ENCODE measurements at places on chromosomes 4 and X.

GRCh38 chrX:133215017-133215416, 3.1 kb downstream of the TFDP3 start:
- no peak for DNase-seq

DNA sequence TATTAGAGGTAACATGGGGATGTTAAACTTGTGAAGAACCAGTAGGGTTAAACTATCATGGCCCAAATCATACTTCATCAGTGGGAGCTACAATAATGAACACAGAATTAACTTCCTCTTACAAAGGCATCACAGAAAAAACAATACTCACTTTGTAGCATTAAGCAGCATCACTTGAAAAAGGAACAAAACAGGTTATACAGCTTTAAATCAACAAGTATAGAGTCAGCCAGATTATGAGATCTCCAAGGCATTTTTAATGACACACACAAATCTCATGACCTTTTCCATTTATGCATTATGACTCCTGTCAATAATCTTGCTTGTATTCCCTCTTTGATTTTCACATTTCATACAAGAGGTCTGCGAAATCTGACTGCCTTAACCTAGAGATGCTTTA, 18.3 kb downstream of the FBXL5 start:
- no peak for DNase-seq

DNA sequence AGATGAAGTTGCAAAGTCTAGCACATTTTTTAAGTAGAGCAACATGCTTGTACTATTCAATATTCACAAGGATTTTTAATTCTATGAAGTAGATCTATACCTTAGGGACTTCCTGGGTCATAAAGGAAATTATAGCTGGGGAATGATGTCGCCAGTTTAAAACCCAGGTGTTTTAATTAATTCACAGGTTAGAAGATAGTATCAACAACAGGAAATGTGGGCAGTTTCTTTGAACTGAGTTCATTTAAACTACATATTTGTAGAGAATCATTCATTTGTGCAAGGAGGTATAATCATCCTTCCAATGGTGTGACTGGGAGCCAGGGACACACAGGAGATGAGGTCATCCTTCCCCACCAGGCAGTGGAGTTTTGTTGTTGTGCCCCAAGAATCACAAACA, 181.3 kb upstream of the KLF3 start:
- no peak for DNase-seq

DNA sequence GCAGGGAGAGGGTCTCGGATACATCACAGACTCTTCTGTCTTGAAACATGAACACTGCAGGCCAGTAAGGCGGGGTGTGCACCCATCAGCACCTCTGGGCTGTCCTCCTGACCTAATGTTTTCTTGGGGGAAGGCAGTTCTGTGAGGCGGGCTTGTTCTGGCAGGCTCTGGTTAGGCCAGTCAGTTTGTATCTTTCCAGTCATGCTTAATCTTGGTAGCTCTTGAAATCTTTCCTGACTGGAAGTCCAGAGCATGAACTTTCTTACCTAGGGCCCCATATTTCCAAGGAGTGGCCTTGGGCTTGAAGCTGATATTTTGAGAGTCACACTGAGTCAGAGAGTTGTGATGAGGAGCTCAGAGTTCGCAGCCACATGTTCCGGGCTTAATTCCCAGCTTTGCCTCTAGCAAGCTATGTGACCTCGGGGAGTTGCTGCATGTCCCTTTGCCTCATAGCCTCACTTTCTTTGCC, 54.2 kb upstream of the RASSF6 start:
- no peak for DNase-seq

GRCh38 chrX:85569096-85569495, 189.6 kb upstream of the POF1B start:
- DNase-seq = no peak

DNA sequence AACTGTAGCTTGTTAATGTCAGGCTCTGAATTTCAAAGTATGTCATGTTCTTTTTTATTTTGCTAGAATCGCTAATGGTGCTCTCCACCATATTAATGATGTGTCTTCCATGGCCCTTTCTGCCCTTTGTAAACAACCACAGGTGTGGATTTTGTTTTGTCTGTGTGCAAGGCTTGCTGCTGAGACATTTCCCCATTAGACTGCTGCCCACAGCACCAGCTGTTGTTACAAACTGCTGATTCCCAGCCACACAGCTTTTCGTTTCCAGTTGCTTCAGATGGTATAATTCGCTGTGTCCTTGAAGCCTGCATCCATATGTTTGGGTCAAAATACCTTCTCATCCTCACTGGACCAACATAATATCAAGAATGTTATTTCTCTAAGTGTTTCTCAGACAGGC, 32.8 kb downstream of the KCNIP4 start:
- no peak for DNase-seq

- no peak for DNase-seq
Measured at GRCh38 chr4:5616331-5616950, 91.9 kb downstream of the EVC2 start.

DNA sequence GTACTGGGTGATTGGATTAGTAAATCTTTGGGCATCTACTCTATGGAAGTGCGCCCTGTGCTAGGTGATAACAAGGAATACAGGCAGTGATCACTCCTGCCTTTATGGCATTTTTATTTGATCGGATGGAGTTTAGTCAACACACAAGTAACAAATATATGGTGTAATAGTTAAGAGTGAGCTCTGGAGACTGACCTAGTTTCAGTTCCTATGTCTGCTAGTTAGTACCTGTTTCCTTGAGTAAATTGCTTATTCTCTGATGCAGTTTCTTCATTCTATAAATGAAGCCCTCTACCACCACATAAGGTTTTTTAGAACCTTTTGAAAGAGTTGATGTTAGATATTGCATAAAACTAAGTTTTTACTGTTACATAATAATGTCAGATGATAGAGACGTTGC, 134.6 kb downstream of the KDM6A start:
- DNase-seq = no peak

DNA sequence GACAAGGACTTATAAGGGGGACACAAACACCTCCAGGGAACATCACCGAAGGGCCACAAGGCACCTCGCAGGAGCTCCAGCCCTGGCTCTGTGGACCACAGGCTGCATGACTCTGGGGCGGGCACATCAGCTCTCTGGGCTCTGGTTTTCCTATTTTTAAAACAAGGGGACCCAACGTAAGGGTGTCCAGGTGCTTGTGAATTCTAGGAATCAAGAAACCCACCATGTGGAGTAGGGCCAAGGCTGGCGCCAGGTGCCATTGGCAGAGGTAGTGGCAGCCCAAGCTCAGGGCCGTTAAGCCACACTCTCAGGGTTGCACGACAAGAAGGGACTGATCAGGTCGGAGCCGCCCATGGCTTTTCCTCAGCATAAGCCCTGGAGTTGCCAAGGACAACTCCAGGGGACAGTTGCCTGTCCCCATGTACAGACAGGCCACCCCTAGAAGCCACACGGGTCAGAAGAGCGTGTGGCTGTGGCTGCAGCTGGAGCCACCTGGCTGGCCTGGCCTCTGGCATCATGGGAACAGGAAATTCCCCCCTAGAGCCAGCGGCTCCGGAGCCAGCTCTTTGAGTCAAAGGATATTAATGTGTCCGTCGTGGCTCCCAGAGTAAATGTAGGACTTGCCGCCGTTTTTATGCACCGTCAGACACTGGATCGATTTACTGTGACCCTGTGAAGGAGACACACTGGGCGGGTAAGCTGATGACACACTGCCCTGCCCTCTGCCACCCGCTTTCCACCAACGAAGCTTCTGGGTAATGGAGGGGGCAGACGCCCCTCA, 32.5 kb downstream of the WDR1 start:
- DNase-seq = no peak

DNA sequence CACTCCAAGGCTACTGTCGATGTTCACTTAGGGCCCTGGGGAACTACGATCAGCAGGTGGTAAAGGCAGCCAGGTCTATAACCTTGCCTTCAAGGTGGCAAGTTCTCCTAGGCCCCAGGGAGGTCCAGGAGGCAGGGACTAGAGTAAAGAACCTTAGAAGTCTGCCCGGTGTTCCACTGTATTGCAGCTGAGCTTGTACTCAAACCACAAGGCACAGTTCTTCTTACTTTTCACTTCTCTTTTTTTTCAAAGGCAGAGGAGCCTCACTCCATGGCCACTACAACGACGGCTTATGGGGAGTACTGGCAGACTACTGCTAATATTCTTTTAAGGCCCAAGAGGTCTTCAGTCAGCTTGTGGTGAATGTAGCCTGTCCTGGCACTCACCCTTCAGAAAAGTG, 78.8 kb upstream of the GPR174 start:
- DNase-seq = no peak

GRCh38 chrX:41665686-41666085, 23.1 kb upstream of the GPR34 start:
- no peak for DNase-seq

DNA sequence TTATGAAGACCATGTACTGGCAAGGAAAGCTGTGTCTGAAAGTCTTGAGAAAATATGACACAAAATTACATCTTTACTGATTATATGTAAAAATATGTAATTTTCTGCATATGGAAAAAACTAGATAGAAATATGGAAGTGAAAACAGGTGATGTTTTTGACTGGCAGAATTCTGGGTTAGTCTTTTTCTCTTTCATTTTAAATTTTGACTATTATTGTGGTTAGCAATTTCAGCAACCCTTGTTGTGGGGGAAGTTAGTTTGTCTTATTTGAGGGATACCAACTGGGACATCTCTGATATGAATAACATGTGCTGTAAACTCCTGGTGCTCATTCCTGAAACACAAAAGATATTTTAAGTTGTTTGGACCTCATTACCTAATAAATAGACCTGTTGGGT, 49.9 kb upstream of the CPEB2 start:
- DNase-seq = no peak

DNA sequence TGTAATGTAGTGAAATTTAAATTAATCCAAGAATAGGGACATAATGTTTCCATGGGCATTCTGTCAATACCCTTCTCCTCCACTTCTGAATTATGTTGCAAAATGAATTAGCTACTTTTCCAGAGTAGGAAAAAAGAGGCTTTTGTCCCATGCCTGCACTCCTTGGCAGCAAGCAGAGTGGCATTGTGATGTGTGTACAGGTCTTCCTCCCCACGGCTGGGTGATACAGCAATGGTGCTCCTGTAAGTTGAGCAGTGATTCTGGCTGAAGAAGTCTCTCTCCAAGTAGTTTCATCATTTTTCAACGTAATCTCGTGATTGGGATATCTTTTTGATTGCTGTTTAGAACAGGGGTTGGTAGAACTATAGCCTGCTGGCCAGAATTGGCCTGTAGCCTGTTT, 59.9 kb downstream of the KIT start:
- DNase-seq = no peak

DNA sequence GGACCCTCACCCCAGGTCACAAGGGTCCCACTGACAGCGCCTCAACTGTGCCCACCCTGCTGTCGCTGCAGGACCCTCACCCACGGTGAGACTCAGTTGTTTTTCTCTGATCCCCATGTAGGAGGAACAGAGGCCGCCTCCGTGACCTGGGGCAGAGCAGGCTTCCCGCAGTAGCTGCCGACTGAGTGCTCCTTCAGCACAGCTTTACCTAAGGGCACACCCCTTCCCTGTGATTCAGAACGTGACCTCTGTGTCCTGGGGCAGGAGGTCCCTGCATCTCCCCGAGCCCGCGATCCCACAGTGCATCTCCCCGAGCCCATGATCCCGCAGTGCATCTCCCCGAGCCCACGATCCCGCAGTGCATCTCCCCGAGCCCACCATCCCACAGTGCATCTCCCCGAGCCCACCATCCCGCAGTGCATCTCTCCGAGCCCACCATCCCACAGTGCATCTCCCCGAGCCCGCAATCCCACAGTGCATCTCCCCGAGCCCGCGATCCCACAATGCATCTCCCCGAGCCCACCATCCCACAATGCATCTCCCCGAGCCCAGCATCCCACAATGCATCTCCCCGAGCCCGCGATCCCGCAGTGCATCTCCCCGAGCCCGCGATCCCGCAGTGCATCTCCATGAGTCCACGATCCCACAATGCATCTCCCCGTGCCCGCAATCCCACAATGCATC, 23.6 kb downstream of the PPP2R3B start:
- no peak for DNase-seq

DNA sequence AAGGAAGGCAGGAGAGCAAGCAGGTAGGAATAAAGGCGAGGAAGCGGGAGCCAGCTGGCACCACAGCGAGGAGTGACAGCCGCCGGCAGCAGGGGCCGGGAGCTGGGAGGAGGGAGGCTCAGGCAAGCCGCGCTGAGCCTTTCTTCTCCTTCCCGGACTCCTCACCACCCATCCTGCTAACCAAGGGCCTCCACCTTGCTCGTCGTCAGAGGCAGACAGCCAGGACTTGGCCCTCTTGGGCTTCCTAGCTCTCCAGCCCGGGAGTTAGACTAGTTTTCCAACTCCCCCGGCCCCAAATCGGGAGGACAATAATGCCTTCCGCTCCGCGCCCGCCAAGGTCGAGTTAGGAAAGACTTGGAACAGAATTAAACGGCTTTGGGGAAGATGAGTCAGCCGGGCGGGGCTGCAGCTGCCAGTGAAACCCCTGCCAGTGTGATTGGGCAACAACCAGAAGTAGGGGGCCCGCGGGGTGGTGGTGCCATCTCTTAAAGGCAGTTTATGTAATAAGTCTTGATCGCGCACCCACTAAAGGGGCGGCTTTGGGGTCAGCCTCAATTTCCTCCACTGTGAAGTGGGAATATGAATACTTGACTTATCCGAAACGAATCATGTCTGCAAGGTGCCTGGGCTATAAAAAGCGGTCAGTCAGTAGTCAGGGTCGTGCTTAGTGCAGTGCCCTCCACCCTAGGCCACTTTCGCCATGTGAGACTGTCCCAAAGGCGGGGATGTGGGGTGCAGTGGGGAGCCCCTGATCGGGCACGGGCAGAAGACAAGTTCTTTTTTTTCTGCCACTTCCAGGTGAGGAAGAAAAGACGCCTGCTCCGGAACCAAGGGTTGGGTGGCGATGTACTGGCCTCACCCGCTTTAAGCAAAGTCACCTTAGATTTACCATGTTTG, 6.7 kb upstream of the HSD17B10 start:
- no peak for DNase-seq

DNA sequence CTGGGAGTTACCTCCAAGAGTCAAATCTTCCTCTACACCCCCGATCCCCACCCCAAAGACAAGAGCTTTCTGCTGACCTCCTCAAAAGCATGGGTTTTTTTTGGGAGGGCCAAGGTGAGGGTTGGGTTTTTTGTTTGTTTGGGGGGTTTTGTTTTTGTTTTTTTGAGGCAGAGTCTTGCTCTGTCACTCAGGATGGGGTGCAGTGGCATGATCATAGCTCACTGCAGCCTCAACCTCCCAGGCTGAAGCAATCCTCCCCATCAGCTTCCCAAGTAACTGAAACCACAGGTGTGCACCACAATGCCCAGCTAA, 18.7 kb upstream of the WFS1 start:
- no peak for DNase-seq
